ENCODE measurements at places on chromosomes 12 and 14. TPM values are rescaled to one million over a fixed set of nuclear protein-coding genes. Genes with fewer than 3 reads are reported as not detected.

DNA sequence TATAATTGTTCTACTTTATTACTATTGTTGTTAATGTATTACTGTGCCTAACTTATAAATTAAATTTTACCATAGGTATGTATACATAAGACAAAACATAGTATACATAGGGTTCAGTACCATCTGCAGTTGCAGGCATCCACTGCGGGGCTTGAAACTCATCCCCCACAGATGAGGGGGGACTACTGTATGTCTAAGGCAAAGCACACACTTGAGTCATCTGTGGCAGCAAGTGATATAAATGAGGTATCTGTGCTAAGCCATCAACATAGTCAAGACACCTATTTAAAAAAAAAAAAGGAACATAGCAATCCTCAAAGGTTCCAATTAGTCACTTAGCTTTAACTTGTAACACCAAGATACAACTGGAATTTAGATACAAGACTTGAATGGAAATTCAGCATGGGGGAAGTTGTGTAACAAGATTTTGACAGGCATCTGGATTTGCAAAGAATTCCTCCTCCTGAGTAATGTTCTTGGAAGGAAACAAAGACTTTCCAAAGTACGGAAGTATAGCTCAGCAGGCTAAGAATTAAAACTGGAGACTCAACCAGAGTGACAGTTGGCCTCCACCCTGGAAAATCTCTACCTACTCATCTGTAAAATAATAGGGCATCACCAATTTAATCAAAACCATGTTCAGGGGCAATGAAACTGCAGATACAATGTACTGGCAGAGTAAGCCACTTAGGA lies 14.9 kb downstream of the DCAF5 start:
- no peak for DNase-seq
- peaks cover 13% of the 10 kb centered on the region for H3K4me1 ChIP-seq

DNA sequence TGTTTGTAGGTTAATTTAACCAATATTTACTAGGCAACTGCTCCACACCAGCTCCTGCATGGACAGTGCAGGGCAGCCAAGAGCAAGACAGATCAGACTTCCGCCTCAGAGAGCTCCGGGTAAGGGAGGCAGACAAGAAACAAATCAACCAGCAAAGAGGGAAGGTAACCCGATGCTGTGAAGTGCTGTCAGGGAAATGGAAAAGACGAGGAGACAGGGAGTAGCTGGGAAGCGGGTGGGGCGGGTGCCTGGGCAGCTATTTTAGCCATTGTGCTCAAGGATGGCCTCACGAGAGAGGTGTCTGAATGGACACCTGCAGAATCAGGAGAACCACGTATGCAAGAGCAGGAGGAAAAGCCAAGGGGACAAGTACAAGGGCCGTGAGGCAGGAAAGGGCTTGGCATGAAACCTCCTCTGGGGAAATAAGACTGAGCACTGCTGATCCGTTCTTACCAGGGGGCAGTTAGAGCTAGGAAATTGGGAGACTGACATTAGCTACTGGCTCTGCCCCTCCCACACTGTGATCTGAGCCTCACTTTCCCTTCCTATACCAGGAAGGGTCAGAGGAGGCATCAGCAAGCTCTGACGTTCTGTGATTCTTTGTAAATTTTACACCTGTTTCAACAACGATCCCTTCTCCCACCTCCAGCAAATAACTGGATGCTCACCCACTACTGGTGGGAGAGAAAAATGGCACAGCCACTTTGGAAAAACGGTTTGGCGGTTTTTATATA lies 6.5 kb upstream of the TMEM119 start:
- no peaks in the 10 kb centered on the region for H3K36me3 ChIP-seq
- no peak for DNase-seq
- no peak overlapping the region for H3K4me3 ChIP-seq
- no peak overlapping the region for H3K27ac ChIP-seq
- H3K27me3 ChIP-seq, result peaks cover 8% of the 10 kb centered on the region
- no peaks in the 10 kb centered on the region for H3K4me1 ChIP-seq

- peak; percentile 70 for DNase-seq
- H3K4me1 ChIP-seq, result peaks cover 13% of the 10 kb centered on the region
- H3K27ac ChIP-seq, result peak within 1 kb of the TSS; percentile 89
- H3K36me3 ChIP-seq, result peaks cover under 1% of the 10 kb centered on the region
- H3K27me3 ChIP-seq, result no peaks in the 10 kb centered on the region
- H3K4me3 ChIP-seq, result peak within 1 kb of the TSS; percentile 91
Observed at GRCh38 chr14:105314287-105315200, at the start of gene PACS2. Gene PACS2 (plus strand): TSS chr14:105314748. CDS start chr14:105314919, 171 bp downstream.

DNA sequence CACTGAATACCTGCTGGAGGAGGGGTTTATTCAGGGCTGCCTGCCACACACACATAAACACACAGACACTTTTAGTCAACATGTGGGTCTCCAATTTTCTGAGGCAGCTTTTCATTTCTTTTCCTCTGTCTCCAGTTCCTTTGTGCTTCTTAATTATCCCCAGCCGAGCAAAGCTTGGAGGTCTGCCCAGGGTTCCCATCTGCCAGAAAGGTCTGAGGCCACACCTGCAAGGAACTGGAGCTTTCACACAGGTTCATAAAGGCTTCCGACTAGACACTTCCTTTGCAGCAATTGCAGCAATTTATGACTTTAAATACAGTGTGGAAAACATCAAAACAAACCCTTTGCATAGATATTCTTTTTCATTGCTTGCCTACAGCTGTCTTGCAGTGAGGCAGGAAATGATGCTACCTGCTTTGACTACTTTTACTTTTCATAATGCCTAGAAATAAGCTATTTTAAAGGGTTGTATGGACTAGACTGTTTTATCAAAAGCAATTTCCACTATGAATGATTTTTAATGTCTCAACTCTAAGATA lies 1318.9 kb downstream of the AACS start:
- DNase-seq, result no peak
- no peak overlapping the region for H3K27ac ChIP-seq
- H3K36me3 ChIP-seq, result no peaks in the 10 kb centered on the region

GRCh38 chr12:57965766-57966165 lies 24.4 kb downstream of the ATP23 start:
- H3K4me1 ChIP-seq, result no peaks in the 10 kb centered on the region
- H3K27me3 ChIP-seq, result no peaks in the 10 kb centered on the region
- H3K36me3 ChIP-seq, result peaks cover 8% of the 10 kb centered on the region
- no peak overlapping the region for H3K4me3 ChIP-seq
- DNase-seq, result no peak

- H3K4me3 ChIP-seq, result no peak overlapping the region
- peaks cover 15% of the 10 kb centered on the region for H3K4me1 ChIP-seq
- DNase-seq, result no peak
Observed at GRCh38 chr12:21444193-21445146, 7.0 kb downstream of the PYROXD1 start.

- H3K4me1 ChIP-seq, result peaks cover 5% of the 10 kb centered on the region
- no peak overlapping the region for H3K4me3 ChIP-seq
- no peak overlapping the region for H3K27ac ChIP-seq
- H3K27me3 ChIP-seq, result peaks cover 75% of the 10 kb centered on the region
- H3K36me3 ChIP-seq, result no peaks in the 10 kb centered on the region
Observed at GRCh38 chr12:119589097-119589496, 4.5 kb upstream of the TMEM233 start.

DNA sequence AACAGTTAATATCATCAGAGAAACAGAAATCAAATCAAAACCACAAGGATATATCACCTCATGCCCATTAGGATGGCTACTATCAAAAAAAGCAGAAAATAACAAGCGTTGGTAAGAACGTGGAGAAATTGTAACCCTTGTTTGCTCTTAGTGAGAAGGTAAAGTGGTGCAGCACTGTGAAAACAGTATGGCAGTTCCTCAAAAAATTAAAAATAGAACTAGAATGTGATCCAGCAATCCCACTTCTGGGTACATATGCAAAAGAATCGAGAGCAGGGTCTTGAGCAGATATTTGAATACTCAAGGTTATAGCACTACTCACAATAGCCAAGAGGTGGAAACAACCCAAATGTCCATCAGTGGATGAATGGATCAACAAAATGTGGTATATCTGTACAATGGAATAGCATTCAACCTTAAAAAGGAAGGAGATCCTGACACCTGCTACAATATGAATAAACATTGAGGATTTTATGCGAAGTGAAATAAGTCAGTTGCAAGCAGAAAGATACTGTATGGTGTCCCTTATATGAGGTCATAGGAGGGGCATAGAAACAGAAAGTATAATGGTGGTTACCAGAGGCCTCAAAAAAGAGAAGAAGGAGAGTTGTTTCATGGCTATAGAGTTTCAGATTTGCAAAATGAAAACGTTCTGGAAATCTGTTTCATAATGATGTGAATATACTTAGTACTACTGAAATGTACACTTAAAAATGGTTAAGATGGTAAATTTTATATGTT lies 131.0 kb upstream of the EEA1 start:
- no peak overlapping the region for H3K4me3 ChIP-seq
- no peak overlapping the region for H3K27ac ChIP-seq
- peaks cover 1% of the 10 kb centered on the region for H3K4me1 ChIP-seq
- DNase-seq, result no peak
- H3K36me3 ChIP-seq, result no peaks in the 10 kb centered on the region

DNA sequence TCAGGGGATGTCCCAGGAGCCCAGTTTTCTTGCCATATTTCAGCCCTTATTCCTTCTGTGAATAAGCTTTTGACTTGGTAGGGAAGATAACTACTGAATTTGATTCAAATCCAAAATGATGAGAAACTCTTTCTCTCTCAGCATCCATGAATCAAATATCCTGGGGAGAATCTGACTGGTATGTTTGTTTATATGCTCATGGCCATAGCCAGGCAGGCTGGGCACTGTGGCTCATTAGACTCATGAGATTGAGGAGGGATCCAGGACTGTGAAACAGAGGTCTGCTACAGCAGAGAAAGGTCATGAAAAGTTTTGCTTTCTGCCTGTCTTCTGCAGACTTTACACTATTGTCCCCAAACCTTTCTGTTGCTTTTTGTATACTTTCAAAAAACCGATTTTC lies 346.4 kb upstream of the ATP2B1 start:
- H3K4me3 ChIP-seq, result no peak overlapping the region
- DNase-seq, result no peak
- no peaks in the 10 kb centered on the region for H3K36me3 ChIP-seq
- no peaks in the 10 kb centered on the region for H3K27me3 ChIP-seq

The OTX2 gene
- total RNA-seq, result 0.27 TPM

The HOXC11 gene
- total RNA-seq, result not detected

Measured in progenitor cell of endocrine pancreas (in vitro differentiated cells).